ENCODE measurements at places on chromosomes 11 and 22.
A peak's percentile ranks its signal among the peaks of the same experiment; 100 is the strongest.

DNA sequence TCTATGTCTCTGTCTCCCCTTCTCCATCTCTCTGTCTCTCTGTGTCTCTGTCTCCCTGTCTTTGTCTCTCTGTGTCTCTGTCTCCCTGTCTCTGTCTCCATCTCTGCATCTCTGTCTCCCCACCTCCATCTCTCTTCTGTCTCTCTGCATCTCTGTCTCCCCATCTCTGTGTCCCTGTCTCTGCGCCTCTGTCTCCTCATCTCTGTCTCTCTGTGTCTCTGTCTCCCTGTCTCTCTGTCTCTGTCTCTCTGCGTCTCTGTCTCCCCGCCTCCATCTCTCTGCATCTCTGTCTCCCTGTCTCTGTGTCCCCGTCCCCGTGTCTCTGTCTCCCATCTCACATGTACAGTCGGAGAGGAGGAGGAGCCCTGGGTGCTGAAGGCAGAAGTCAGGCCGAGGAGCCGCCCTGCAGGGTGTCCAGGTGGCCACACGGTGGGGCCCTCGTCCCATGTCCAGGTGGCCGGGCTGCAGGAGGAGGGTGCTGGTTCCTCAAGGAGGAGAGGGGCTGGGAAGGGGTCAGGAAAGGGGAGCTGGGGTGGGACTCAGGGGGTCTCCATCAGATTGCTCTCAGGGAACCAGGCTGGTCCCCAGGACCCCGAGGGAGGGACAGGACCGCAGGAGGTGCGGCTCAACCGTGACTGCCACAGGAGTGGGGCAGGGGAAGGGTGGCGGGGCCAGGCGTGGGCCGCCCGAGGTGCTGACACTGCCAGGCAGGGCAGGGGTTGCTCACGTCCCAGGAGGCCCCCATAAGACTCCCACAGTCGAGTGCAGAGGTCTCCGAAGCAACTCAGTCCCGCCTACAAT is 25.6 kb upstream of the TH start:
- peak; percentile 67 for DNase-seq

DNA sequence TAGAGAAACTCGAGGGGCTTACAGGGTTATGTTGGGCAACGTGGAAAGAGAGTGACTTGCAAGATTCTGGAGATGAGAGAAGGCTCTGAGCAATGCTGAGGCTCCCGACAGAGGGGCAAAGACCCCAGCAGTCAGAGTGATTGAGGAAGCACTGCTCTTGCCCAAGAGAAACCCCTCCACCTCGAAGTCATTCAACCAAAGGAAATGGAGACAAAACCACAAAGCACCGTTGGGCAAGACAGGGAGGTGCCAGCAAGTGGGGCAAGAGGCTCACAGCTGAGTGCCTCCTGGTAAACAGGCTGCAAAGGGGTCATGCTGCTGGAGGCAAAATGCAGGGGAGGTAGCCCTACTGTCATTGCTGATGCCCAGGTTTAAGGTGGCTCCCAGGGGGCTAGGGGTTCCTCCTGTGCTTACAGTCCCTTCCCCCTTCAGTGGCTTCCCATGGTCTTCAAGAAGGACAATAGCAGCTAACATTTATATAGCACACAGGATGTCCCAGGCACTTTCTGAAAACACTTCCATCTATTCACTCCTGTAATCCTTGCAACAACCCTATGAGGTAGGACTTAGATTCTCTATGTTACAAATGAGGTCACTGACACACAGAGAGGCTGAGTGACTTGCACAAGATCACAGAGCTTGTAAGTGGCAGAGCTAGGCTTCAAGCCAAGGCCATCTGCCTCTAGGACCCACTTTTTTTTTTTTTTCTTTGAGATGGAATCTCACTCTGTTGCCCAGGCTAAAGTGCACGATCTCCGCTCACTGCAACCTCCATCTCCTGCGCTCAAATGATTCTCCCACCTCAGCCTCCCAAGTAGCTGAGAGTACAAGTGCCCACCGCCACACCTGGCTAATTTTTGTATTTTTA is 18.1 kb upstream of the MYH9 start:
- peak; percentile 90 for DNase-seq

- DNase-seq = no peak
These were observed 4.2 kb downstream of the ALDH3B1 start for GRCh38 chr11:68014157-68014946.

GRCh38 chr11:74017631-74018030 is 8.7 kb upstream of the UCP3 start:
- no peak for DNase-seq

DNA sequence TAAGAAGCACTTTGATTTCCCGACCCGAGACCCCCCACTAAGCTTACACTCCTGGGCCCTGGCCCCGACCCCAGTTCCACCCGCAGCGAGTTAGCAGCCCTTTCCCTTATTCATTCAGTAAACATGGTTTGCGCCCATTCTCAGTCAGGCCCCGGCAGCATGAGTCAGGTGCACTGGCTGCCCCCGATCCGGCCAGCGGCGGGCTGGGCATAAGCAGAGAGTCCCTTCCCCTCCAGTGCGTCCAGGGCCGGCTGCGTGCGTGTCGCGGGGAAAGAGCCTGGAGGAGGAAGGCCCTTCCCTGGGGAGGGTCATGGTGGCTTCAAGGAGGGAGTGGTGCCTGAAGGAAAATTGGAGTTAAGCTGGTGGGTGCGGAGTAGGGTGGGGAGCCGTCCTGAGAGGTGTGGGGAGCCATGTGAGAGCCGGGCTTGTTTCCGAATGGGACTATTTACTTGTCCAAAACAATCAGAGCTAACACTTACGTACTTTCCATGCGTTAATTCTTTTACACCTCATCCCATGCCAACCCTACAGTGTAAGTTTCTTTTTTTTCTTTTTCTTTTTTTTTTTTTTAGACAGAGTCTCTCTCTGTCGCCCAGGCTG is 657 bp downstream of the IGHMBP2 start:
- DNase-seq = peak; percentile 3

DNA sequence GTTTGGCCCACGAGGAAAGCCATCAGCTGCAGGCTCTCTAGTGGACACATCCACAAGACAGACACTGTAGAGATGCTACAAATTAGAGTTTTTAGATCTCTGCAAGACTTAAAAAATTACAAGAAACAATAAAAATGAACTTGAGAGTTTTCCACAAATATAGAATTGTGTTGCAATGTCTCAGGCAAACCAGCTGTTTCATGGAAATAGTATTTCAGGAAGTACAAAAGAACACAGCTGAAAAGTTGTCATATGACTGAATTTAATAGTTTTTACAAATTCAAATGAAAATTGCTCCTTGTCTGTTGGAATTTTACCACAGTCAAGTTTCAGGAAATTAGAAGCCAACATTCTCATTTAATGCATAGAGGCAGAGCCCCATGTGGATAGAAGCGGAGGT is 184.5 kb upstream of the PITPNB start:
- no peak for DNase-seq

DNA sequence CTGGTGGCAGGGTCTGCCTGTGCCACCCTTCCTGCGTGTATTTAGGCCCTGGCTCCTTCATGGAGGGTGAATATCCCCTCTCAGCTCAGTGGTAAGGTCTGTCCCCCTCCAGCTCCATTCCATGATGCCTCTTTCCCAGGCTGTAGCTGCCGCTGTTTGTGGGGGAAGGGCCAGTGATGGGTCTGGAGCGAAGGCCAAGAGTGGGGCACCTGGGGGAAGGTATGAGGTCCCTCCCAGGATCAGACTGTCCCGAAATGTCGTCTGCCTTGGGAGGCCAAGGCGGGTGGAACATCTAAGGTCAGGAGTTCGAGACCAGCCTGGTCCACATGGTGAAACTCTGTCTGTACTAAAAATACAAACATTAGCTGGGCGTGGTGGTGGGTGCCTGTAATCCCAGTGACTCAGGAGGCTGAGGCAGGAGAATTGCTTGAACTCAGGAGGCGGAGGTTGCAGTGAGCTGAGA is 1.1 kb downstream of the CD151 start:
- DNase-seq = no peak

DNA sequence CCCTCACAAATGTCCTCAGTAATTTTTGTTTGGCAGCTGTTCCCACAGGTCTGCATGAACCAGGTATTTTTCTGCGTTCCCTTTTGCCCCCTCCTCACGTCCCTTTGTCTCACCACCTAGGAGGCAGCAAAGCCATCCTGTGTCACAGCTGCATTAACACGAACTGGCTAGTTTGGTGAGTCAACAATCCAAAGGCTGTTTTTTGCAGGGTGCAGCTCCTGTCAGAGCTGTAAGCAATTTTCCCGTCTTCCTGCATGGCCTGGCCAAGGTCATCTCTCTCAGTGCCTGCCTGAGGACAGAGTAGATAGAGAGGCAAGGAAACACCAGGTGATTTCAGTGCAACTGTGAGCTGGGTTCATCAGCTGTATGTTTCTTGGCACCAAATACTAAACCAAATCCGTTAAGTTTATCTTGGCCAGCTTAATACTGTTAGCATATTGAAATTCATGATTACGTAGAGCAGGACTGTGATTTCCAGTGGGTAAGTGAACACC is 20.6 kb upstream of the VSIG10L2 start:
- DNase-seq = no peak

GRCh38 chr11:15764948-15765347 is 591.4 kb downstream of the SOX6 start:
- DNase-seq = no peak

GRCh38 chr22:39514373-39514973 is 5.9 kb upstream of the ATF4 start:
- DNase-seq = no peak

DNA sequence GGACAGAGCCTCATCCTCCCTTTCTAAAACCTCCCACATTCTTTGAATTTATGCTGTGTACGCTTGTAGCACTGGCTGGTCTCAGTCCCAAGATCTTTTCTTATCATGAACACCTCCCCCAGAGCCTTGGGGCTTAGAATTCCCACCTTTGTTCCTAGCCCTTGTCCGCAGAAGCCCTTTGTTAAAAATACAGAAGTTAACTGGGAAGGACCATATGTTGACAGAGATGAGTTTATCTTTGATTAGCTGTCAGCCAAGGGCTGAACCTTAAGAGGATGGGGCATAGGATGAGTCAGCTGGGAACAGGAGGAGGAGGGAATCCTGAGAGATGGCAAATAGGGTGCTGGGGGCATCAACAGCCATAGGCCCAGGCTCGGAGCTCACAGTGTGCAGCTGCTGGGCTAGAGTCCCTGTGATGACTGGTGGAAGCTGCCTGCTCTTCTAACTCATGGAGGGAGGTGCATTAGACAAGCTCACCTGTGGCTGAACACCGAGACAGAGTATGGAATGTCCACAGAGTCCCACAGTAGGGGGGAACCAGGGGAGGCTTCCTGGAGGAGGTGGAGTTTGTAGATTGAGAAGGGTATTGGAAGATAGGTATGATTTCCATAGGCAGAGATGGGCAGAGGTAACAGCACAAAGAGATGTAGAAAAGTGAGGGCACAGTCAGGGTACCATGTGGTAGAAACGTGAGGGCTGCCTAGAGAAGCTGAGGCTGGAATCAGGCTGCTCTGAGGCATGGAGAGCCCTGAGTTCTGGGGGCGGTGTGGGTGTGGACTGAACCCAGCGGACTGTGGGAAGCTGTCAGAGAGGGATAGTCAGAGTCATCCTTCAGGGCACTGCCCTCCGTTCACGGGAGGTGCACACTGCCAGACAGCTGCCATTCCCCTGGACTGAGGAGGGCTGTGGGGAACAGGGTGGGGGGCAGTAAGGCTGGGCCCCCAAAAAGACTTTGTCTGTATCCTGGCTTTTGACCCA is 9.9 kb downstream of the MICAL2 start:
- no peak for DNase-seq

GRCh38 chr11:22221143-22221542 is 28.3 kb downstream of the ANO5 start:
- no peak for DNase-seq

All from activated CD4-positive, alpha-beta T cell treated with anti-CD3 and anti-CD28 coated beads, Interleukin-2, amount 50 U/mL, for 16 hours (primary cell).